Ascending aorta (tissue), 2 donors: ENCODE measurements at places on chromosomes 2 and 18.

- peak; percentile 62 for DNase-seq
These were observed 94.8 kb upstream of the OTOS start for GRCh38 chr2:240235149-240235803.

DNA sequence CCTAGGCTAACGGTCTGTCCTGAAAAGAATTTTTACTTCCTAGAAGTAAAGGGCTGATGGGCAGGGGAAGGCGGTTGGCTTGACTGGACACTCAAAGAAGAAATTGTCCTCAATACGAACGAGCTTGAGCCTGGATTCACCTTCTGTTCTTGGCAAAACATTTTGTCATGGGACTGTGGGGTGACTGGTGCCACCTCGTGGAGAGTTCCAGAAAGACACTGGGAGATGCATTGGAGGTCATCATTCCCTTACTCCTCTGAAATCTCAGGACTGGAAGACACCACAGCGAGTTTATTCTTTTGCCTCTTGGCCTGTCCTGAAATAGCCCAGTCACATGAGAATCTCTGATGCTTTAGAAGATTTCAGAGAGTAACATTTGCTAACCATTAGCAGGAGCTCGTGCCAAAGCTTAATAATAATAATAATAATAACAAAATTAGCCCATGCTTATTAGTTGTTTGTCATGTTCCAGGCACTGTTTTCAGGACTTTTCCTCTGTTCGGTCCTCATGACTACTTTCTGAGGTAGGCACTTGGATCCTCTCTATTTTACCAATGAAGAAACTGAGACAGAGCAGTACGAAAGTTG, 44.5 kb downstream of the TMEM182 start:
- peak; percentile 69 for DNase-seq

GRCh38 chr2:76870011-76870410, 652.2 kb downstream of the LRRTM4 start:
- DNase-seq = no peak

- no peak for DNase-seq
These were observed 156.6 kb downstream of the INO80D start for GRCh38 chr2:205929246-205929942.

GRCh38 chr2:98390571-98391476, 44.6 kb downstream of the CNGA3 start:
- no peak for DNase-seq

- no peak for DNase-seq
These were observed 584.0 kb upstream of the CHAC2 start for GRCh38 chr2:53183581-53183980.

GRCh38 chr2:175317751-175318150, 136.2 kb upstream of the ATP5MC3 start:
- no peak for DNase-seq

DNA sequence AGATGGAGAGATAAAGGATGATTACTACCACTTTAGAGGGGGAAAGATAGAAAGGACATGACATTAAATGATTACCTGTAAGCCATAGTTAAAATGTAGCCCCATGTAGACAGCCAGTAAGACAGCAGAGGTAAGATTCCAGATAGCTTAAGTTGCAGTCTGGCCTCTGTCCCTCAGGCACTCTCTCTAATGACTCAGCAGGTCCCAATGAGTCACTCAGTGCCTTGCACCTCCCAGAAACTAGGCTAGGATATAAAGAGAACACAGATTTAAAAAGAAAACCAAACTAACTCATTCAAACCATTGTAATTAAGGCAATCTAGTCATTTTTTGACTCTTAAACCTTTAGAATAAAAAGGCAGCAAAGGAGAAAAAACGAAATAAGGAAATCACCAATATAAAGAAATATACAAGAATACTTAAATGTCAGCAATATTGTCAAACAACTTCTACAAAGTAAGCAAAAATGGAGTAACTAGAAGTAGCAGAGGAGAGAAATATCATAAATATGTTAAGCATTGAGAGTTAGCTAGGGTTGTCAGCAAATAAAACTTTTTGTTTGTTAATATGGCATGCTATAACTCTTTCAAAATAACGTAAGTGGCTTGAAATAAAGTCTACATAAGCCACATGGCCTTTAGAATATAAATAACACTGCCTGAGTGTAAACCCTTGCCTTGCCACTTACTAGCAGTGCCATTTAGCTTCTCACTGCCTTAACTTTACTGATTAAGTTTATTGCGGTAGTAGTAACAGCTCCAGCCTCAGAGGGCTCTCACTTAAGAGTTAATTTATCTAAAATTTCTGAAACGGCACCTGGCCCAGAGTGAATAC, 48.5 kb downstream of the SOCS6 start:
- DNase-seq = peak; percentile 19

- no peak for DNase-seq
These were observed 23.0 kb upstream of the TAF1B start for GRCh38 chr2:9820020-9820973.

GRCh38 chr18:75132098-75132870, 76.7 kb downstream of the PTGR3 start:
- DNase-seq = no peak

DNA sequence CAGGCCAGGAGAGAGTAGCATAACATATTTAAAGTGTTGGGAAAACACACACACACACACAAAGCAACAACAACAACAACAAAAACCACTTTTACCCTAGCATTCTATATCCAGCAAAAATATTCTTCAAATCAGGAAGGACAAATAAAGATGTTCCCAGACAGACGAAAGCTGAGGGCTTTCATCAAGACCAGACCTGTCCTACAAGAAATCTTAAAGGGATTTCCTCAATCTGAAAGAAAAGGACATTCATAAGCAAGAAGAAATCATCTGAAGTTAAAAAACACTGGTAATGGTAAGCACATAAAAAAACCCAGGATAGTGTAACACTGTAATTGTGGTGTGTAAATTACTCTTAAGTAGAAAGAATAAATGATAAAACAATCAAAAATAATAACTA, 22.7 kb upstream of the BAZ2B start:
- no peak for DNase-seq

DNA sequence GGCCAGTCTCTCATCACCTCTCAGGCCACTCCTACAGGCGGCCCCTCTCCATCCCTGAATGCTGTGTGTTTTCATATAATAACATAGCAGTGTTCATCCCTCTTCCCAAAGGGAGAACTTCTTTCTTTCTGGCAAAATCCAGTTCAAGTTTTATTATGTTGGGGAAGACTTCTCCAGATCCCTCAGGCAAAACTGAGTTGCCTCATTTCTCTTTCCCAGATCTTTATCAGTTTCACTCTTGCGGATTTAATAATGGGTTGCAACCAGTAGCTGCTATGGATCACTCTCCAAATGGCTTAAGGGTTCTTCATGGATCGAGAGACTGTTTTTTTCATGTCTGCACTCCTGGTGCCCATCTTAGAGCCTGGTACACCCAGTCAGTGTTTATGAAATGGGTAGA, 129.9 kb downstream of the FHOD3 start:
- DNase-seq = no peak

- no peak for DNase-seq
These were observed 381.8 kb downstream of the CPS1 start for GRCh38 chr2:210938228-210938627.

DNA sequence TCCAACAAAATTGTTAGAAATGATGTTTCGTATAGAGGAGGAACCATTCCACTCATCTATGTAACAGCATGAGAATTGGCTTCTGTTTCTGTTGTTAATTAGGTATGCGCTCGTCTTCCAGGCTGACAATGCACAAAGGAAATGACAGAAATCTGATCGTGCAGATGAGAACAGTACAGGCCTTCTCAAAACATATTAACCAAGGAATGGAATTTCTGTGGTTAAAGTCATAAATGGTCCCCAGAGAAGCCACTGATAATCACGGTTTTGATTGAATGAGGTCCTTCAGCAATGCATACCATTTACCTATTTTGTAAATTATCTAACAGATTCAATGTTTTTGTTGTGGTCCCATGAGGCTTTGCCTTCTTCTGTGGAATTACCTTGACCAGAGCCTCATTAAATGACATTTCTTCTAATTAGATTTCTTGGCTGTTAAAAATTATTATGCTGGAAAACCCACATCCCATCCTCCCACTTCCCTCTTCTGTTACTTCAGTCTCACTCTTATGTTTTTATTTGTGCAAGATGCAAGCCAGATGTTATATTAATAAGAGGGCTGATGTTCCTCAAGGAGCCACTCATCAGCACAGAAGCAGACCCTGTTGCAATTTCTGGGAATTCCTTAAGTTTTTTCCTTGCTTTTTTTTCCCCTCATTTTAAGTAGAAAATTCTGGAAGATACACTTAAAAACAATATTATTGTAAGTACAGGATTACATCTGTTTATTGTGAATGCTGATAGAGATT, 395.8 kb downstream of the PID1 start:
- DNase-seq = no peak

DNA sequence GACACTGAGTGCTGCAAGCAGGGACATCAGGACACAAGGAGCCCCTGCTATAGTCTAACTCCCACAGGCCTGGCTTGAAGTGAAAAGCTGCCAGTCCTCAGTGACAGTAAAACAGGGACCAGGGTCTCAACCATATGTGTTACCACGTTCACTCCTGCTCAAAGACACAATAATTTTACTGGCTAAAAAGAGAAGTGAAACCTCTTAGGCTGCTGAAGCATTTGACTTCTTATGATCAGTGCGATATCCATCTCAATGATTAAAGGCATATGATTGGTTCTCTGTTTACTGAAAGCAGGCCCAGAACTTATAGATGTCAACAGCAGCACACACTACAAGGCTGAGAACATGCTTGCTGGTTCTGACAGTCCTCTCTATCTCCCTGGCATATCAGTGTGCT, 129.8 kb upstream of the LMAN1 start:
- DNase-seq = no peak

DNA sequence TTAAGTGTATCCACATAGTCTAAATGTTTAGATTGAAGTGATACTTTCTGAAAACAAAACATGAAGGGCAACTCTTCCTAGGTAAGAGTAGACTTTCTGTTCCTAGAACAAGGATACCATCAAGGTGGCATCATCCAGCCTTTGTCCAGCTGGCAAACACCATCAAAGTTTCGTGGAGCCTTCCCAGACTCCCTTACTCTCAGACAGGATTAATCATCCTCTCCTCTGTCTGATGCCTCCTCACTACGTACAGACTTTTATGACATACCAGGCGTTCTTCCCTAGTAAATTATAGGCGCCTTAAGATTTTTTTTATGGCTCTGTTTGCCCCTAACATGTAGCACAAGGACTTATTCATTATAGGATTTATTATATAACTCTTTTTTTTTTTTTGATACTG, 29.4 kb upstream of the ASNSD1 start:
- no peak for DNase-seq

- DNase-seq = no peak
These were observed 56.7 kb upstream of the ASAP2 start for GRCh38 chr2:9149726-9150567.

DNA sequence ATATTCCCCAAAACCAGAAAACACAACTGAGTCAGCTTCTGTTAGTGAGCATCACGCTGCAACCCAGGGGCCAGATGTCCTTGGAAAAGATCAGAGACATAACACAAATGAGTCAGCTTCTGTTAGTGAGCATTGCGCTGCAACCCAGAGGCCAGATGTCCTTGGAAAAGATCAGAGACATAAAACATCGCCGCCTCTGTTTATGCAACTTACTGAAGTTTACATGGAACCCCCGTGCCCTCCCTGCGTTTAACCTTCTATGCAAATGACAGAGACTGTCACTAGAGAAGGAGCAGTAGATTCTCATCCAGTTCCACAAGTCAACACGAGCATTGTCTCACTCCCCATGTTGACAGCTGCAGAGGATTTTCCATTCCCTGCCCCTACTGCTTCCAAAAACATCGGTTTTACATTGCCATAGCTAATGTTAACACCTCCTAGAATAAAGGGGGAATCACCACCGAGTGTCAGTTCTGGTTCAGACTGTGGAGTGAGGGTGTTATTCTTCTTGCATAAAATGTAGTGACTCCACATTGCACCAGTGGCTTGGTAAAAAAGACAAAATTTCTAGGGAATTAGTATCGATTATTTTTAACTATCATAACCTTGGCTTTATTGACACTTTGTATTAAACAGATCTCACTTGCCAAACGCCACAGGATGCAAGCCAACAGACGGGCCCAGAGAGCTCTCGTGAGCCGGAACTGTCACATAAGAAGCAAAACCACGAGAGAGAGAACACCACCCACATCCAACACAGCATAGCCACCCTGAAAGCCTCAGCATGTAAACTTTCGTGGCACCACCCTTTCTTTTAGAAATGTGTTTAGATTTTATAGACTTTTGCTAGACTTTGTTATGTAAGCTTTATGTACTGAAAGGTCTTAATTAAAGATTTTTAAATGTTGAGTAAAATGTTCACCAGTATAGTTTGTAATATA, 87.7 kb downstream of the SH3YL1 start:
- DNase-seq = no peak

DNA sequence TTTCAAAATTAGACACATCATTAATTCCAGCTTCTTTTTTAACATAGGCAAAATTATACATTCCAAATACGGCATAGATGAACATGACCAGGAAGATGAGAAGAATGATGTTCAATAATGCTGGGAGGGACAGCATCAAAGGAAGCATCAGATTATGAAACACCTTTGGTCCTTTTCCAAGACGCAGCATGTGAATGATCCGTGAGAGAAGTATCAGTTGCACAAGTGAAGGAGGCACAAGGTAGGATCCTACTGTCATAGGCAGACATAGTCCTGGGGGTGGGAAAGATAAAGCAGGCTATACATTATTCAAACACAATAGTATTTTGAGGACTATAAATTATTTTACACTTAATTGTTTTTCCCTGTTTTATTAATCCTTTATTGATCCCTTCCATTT, 30.6 kb upstream of the SCN9A start:
- no peak for DNase-seq

DNA sequence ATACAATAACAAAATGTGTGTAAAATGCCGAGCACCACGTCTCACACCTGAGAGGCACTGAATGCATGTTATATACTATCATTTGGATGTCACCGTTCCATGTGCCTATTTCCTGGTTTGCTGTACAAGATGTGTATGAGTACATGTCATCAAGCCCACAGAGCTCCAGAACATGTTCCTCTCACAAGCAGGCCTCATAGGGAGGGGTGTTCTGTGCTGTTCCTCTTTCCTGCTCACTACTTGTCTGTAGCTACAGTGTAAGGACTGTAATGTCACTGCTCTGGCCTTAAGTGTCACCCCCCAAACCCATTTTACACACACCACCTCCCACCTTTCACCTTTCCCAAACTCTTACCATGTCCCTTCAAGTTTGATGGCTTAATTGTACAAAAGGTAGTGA, 1.8 kb downstream of the AFF3 start:
- no peak for DNase-seq

DNA sequence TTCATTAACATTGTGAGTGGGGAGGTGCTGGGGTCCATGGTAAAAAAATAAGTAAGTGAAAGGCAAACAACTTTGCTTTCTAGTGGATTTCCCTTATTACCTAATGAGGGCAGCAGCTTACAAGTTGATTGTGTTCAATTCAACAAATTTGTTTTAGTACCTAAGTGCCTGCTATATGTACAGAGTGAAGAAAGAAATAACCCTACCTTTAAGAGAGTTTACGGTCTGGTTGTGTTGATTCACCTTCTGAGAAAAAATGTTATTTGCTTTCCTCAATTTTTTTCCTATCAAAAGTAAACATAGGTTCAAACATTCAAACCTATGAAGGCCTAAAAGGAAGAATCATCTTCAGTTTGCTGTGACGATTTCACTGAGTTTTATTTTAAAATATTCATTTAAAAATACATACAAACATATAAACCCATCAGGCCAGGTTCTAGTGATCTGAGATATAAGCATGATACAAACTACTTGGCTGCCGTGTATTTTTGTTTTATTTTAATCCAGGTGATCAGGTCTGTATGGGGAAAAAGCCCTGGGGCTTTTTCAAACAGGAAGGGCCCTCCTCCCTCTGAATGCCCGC, 1.5 kb upstream of the SPTBN1 start:
- no peak for DNase-seq
